A549 (cell line): ENCODE measurements at places on chromosomes 3 and 15.

DNA sequence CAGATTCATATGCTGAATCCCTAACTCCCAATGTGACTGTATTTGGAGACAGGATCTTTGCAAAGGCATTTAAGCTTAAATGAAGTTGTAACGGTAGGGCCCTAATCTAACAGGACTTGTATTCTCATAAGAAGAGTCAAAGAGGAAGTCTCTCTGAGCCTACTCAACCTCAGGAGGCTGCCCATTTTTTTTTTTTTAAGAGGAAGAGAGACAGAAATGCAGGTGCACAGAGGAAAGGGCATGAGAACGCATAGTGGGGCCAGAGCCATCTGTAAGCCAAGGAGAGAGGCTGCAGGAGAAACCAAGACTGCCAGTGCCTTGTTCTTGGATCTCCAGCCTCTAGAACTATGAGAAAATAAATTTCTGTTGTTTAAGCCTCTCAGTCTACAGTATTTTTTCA is 28.4 kb downstream of the ZNF860 start:
- no peak for DNase-seq

- no peak for DNase-seq
Measured at GRCh38 chr15:94237903-94238302, 6.5 kb downstream of the MCTP2 start.

- DNase-seq, result no peak
Measured at GRCh38 chr15:59290295-59291212, 82.1 kb downstream of the MYO1E start.

GRCh38 chr3:68057637-68058320 is 403.4 kb upstream of the SUCLG2 start:
- no peak for DNase-seq

GRCh38 chr3:22893644-22894325 is 309.3 kb upstream of the UBE2E2 start:
- no peak for DNase-seq

- no peak for DNase-seq
Measured at GRCh38 chr3:25173606-25174005, 254.5 kb upstream of the RARB start.

GRCh38 chr3:128806588-128806987 is 72.8 kb upstream of the ACAD9 start:
- DNase-seq, result no peak

DNA sequence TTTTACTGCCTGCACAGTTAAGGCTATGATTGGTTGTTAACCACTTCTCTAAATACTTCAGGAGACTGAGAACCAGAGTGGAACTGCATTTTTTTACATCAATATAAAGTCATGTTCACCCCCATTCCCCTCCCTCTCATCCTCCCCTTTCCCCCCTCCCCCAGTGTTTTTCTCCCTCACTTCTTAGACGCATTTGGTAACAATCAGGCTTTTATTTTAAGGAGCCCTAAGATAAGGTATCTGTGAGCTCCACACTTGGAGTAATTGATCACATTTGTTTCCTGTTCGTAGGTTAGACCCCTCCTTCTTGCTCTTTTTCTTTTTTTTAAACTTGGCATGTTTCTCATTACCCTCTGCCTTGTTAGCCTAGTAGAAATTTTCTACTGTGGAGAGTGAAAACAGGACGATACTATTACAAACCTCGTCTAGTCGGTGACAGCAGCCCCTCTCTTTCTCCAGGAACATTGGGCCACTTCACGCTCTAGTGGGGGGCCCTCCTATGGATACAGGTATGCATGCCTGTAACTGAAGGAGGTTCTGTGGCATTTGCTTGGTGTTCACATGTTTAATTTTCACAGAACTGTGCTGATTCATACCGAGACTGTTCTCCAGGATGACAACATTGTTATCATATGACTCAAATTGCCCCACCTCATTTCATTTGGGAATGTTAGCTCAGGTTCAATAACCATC is 314.4 kb downstream of the MECOM start:
- DNase-seq, result no peak

DNA sequence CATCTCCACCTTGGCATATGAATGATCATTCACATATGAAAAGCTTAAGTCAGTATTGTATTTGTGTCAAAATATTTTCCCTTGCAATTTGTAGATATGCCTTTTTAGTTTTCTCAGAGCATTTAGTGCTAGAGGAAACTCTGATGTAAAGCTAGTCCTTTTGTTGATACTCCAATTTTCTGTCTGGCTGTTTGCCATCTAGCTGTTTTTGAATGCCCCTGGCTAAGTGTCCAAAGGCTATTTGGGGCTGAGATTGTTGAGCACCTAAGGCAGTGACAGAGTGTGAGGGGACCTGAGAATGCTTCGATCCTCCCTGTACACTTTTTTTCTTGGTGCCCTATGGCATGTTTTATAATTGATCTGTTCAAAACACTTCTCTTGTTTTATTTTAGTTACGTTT is 3.1 kb downstream of the SLC51B start:
- DNase-seq, result no peak

- DNase-seq, result no peak
Measured at GRCh38 chr15:67508407-67508806, 12.5 kb upstream of the C15orf61 start.

DNA sequence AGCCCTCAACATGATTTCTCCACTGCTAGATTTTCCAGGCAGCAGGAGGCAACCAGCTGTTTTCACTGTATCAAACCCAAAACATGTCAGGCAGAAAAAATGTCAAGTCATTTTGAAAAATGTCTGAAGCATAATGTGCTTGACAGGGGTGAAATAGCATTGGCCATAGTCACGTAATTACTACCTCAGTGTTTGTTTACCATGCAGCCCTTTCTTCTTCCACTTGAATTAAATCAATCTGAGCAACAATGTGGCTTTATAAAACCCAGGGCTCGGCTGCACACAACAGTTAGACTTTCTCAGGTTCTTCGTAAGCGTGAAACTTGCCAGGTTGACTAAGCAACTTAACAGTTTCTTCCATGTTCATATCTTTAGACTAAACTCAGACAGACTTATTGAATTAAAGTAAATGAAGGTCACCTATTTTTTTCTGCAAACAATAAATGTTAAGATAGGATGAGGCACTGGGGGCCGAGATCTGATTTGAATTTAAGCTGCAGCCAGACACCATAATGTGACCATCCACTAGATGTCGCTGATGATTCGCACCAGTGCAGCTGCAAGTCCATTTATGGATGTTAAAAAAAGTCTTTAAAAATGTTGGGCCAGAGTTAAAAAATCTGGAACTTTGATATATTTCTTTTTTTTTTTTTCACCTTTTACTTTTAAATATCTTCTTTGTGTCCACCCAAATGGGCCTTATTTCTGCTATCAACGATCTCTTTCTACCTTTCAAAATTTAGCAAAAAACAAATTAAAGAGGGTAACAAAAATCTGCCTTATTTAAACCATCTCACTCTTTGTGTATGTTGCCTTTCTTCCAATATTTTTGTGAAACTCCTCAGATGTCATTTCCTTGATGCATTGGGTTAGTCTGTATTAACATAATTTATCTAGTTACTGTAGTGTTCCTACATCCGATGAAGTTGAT is 305.9 kb downstream of the CACNA2D3 start:
- peak; percentile 17 for DNase-seq

- DNase-seq, result no peak
Measured at GRCh38 chr3:55541016-55541415, 53.9 kb upstream of the WNT5A start.

- no peak for DNase-seq
Measured at GRCh38 chr3:131363275-131363674, 18.3 kb upstream of the NUDT16 start.

DNA sequence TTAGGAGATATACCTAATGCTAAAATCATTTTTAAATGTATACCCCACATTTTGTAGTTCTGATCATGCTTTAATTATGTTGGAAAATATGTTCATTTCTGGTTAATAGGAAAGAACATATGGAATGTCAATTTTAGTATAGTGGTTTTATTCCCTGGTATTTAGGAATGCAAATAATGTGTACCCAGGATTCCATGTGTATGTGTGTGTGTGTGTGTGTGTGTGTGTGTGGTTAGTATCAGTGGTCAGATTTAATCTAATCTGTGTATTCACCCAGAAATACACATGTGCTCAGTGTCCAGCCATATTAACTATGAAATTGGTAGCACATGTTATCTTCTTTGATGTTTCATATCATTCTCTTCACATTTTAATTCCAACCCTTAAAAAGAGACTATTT is 233.5 kb upstream of the DCBLD2 start:
- no peak for DNase-seq

DNA sequence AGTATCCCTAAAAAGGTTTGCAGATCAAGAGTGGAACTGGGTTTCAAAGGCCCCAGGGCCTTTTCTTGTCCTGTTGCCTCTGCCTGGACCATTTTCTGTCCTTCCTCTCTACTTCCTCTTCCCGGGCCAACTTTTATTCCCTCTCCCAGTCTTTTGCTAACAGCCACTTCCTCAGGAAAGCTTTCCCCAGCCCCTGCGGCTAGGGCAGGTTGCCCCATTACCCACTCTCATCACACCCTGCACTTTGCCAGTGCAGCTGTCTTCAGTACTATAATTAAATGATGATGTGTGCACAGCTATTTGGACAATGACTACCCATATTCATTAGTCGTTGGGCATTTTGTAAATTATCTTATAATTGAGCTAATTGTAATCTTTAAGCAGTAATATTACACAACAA is 150.5 kb upstream of the THBS1 start:
- no peak for DNase-seq

DNA sequence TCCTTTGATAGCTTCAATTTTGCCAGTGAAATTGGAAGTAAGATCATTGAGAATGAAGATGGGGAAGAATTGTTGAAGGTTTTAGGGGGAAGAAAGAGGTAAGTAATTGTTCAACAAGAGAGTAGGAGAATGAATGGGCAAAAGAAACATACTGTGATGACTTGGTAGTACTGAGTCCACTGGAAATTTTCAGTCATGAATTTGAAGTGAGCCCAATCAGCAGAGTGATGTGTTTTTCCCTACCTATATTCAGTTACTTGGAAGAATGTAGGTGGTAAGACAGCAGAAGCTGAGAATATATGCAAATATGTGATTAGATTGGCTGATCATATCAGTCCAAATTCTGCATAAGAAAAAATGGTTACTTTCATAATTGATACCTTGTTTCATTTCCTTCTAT is 569.6 kb downstream of the AGBL1 start:
- DNase-seq, result no peak

DNA sequence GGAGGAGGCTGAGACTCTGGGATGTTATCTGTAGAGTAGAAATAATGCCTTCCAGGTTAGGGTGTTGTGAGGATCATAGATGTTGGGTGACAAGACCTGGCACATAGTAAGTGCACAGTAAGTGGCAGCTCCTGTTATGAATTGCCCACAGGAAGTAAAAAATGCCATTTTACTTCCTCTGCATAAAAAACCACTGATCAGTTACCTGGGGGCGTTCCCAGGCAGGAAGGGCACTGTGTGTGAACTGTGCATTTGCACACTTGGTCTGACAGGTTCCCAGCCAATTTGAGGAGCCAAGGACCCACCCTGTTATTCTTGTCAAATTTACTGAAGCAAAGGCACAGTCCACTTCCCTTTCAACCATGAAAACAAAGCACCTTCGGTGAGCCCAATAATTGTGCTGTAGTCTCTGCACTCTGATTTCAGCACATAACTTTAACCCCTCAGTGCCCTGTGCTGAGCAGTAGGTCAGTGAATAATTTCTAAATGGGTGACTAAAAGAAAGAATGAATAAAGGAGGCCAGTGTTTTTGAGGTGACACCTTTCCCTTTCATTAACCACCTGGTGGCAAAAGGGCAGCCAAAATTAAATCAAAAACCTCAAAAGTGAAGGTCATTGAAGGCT is 85.8 kb upstream of the ARHGEF3 start:
- DNase-seq, result no peak

DNA sequence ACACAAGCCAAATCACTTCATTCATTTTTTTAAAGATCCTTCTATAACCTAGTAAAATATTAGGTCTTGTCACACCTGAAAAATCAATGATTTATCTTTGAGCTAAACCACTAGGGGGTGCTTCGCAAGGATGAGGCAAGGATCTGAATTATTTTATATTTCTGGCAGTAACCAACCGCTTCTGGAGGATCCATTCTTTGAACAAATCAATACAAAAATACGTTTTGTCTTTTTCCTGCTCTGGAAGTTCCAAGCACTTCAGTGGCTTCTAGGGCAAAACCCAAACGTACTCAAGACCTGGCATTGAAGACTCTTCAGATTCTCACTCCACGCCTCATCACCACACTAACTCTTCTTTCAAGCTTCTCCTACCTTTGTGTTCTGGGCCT is 486 bp downstream of the LSG1 start:
- peak; percentile 43 for DNase-seq

DNA sequence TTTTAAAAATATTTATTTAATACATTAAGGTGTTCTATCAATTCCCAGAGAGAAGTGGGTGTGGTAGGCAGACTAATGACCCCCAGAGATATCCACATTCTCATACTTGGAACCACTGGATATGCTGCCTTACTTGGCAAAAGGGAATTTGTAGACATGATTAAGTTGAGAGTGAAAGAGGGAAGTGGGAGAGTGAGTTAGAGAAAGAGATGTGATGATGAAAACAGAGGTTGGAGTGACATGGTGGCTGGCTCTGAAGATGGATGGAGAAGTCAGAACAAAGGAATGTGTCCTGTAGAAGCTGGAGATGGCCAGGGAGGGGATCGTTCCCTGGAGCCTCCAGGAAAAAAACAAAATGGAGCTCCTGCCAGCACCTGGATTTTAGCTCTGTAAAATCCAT is 32.0 kb downstream of the TNFAIP8L3 start:
- DNase-seq, result no peak

GRCh38 chr3:146092230-146092629 is 68.8 kb downstream of the PLOD2 start:
- DNase-seq, result no peak

DNA sequence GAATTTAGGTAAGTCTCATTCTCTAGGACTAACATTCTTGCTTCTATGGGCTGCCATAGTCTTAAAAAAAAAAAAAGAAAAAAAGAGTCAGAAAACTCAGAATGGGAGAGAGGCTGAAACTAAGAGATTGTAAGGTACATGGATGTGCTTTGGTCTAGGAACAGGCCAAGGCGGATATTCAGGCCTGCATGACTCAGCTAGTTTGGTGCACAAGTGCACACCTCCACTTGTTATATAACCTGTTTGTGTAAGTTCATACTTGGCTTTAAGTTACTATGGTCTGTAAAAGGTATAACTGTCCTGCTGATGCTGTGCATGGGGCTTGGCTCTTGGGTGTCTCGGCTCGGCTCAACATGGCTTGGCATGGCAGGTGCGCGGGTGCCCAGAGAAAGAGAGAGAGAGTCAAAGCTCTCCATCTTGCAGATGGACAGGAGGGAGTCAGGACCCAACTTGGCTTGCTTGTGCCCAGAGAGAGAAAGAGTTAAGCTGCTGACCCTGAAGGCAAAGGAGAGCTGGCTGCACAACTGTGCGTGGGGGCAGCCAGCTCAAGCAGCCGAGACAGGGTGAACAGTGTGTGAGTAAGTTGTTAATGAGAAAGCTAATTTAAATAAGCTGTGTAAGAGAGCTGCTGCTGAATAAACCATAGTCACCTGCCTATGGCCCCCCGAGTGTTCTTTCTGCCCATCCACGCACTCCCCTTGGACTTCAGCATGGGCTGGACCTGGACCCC is 31.4 kb upstream of the CHRNB4 start:
- DNase-seq, result no peak

- DNase-seq, result no peak
Measured at GRCh38 chr15:44308415-44308814, 19.9 kb downstream of the GOLM2 start.
